Pancreas (tissue), 10 donors: ENCODE measurements at places on chromosomes 7 and 10.

GRCh38 chr10:101158459-101159058, 27.5 kb downstream of the TLX1 start:
- DNase-seq: no peak

- DNase-seq: no peak
Measured at GRCh38 chr10:422675-423074, 266.8 kb downstream of the DIP2C start.

- DNase-seq: no peak
Measured at GRCh38 chr7:7595451-7595850, 28.8 kb downstream of the MIOS start.

- no peak for DNase-seq
Measured at GRCh38 chr7:29349362-29349761, 154.8 kb downstream of the CHN2 start.

DNA sequence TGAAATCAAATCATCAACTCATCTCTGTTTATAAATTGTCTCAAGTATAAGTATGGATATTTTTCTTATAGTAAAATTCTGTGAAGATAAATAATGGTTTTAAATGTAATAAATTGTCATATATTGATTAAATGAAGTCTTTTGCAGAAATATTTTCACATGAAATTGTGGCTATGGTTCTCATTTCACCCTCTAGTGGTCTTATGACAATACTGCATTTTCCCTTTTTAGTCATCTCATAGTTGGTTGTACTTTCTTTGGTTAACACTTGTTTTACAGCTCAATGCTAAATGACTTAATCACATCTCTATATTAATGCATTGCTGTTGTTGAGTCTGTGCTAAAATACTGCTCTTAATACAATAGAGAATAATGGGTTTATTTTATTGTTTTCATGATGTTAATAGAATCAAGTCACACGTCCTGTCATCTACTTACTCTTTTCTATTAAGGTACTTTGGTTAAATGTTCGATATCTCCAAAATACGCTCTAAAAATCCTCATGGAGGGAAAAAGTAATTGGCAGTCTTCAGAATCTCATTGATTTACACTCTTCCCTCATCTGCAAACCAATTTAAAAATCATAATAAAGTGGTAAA, 38.0 kb upstream of the CACNA2D1 start:
- DNase-seq: no peak

GRCh38 chr7:92841192-92841591, 4.8 kb upstream of the CDK6 start:
- DNase-seq: no peak

- DNase-seq: no peak
Measured at GRCh38 chr10:123558651-123559050, 107.5 kb upstream of the GPR26 start.

DNA sequence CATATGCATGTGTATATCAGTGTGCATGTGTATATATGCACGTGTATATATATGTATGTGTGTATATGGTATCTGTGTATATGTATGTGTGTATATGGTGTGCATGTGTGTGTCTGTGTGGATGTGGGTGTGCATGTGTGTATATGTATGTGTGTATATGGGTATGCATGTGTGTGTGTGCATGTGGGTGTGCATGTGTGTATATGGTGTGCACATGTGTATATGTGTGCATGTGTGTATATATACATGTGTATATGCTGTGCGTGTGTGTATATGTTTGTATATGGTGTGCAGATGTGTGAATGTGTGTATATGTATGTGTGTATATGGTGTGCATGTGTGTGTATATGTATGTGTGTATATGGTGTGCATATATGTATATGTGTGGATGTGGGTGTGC, 245.2 kb downstream of the ADAM12 start:
- no peak for DNase-seq

- no peak for DNase-seq
Measured at GRCh38 chr7:14398526-14398925, 409.1 kb upstream of the ETV1 start.

DNA sequence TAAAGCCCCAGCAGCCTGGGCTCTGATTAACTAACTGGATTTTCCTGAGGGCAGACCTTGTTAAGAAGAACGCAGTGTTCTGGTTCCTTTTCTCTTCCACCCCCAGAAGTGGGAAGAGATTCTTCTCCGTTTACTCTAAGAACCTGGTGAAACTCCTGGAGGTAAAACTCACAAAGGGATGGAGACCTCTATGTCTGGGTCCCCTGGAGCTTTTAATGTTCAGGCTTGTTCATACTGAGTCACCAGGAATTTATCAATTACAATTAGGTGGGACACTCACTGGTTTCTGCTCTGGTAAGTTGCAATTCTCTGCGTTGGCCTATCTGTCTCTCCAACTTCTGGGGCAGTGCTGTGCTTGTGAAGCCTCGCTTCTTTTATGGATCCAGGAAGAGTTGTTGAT, 73.3 kb upstream of the CACNB2 start:
- DNase-seq: no peak

DNA sequence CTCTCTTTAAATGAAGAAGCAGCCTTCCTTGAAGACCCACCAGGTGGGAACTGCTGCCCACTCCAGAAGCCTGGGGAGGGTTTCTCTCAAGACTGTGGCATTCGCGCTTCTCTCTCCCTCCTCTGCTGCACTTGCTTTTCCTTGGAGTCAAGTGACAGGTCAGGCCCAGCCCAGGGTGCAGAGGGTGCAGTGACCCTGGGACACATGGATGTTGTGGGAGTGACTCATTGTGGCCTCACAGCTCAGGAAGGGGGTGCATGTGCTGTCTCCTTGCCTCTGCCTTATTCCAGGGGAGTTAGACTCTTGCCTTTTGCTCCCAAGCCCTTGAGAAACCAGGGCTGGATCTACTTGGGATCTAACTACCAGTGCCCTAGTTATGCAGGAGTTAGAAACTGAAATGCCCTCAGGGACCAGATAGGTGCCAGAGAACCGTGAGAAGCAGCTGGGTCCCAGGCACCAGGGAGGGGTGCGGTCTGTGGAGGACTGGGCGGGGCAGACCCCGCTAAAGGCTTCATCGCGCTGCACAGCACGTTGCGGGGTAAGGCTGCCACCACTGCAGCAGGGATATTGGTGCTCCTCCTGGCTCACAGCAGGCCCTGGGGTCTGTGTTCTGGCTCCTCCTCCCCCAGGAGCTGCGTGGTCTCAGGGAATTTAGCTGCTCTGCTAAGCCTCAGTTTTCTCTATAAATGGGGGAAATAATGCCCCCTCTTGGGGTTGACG, 11.4 kb downstream of the FAM241B start:
- DNase-seq: no peak

DNA sequence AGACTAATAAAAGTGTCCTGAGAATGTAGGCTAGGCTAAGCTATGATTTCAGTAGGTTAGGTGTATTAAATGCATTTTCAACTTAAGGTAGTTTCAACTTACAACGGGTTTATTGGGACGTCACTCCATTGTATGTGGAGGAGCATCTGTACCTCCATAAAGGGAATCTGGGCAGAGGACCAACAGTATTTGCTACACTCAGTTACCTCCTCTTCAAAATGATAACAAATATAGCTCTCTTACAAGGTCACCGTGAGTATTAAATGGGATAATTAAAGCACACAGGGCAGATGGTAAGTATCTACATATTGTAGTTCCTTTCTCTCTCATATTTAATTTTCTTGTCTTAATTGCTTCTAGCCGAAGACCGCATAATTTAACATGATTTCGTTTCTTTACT, 59.0 kb upstream of the FGL2 start:
- DNase-seq: no peak

DNA sequence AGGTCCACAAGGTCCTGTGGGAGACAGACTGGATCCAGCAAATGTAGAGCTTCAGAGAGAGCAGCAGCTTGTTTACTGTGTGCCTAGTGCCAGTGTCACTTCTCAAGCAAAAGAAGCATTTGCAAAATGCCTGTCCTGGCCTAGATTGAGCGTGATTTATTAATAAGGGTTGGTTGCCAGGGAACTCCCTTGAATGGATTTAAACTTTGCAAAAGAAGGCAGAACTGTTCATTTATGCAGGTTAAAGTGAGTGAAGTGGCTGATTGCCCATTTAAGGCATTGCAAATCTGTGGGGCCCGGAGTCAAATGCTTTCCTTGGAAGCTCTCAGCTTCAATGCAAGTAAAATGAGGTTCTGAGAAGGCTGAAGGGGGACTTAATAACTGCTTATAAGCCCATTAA, 71.3 kb downstream of the CDHR3 start:
- DNase-seq: no peak

DNA sequence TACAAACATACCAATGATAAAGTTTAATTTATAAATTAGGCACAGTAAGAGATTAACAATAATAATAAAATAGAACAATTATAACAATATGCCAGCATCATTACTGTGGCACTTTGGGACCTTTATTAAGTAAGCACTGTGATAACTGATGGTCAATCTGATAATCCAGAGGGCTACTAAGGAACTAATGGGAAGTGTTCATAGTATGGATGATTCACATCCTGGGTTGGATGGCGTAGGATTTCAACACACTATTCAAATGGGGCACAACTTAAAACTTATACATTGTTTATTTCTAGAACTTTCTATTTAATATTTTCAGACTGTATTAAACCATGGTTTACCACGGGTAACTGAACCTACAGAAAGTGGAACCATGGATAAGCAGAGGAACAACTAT, 90.8 kb downstream of the KIF20B start:
- DNase-seq: no peak

DNA sequence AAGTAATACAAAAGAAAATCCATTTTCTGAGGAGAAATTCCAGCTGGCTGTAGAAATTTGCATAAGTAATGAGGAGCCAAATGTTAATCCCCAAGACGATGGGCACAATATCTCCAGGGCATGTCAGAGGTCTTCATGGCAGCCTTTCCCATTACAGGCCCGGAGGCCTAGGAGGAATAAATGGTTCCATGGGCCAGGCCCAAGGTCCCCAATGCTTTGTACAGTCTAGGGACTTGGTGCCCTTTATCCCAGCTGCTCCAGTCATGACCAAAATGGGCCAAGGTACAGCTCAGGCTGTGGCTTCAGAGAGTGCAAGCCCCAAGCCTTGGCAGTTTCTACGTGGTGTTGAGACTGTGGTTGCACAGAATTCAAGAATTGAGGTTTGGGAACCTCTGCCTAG, 182.5 kb downstream of the GPR158 start:
- DNase-seq: no peak

- DNase-seq: no peak
Measured at GRCh38 chr10:88086187-88086960, 222.9 kb downstream of the PTEN start.
